ENCODE measurements at places on chromosomes 16 and 17.

DNA sequence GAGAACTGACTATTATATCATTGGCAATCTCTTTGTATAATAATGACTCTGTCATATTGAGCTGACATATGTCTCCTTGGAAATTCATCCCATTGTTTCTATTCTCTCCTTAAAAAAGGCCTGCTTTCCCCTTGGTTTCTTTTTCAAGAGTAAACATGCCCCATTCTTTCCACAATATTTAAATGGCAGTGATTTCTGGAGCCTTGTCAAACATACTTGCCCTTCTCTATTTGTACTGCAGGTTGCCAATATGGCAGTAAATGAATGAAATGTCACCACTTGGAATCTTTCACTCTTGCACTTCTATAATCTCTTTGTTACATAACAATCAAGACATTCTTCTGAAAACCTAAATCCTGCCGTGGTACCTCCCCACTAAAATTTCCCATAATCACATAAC, 1265.1 kb upstream of the CDH8 start:
- no peak for DNase-seq

DNA sequence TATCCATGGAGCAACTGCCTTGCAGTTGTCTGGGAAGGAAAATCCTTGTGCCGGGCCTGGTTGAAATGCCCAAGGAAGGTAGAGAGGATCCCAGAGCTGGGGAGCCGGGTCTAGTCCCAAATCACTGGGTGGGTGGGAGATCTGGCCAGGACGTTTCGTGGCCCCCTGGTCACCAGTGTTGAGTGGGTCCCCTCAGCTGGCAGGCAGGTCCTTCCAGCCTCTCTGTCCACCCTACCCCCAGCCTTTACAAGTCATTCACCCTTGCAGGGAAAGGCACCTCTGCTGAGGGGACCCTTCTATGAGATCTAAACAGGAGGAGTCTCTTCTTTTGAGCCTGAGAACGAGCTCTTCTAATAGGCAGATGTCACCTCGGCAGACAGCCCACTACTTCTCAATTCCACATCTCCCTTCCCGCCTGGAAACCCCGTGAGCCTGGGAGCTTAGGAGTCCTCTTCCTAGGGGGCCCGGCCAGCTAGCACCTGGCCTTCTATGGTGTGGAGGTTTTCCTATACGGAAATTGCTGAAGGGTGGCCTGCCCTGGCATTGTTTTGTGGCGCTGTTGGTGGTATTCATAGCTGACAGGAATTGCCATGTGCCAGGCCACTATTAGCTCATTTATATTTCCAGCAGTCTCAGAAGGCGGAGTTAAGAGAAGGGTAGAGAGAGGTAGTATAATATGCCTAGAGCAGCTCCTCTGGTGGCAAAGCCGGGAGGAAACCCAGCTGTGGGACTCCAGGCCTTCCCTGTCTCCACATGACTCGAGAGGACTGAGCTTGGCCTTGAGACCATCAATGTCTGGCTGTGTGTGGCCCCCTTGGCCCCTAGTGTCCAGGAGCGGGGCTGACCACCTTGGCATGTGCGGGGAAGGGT, 13.3 kb downstream of the MPRIP start:
- no peak for DNase-seq

- no peak for DNase-seq
These were observed 9.7 kb upstream of the ZFP1 start for GRCh38 chr16:75138636-75139035.

- no peak for DNase-seq
These were observed 87.4 kb downstream of the RBFOX1 start for GRCh38 chr16:7420079-7420478.

DNA sequence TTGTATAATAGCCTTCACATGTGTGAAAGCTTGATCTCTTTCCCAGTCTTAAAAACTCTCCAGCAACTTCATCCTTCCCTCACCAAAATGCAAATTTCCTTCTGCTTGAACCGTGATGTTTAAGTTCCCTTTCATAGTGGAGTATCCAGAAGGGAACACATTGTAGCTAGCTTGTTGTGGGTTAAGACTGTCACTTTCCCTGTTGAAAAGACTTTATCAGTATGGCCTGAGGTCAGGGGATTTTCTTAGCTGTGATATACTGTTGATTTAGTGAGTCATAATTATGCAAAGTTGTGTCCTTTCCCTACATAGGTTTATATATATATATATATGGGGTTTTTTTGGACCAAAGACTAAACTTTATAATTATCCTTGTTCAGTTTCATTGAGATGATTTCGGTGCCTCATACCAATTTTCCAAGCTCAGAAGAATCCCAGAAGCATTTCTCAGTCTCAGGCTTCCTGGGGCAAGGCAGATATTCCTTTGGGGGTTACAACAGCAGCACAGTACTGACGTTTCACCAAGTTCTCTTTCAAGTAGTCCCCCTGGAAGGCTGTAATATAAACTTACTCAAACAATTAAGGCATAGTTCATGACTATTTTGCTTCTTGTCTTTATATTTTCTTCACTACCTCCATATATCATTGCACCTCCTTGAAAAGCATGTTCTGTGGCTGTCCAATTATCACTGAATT, 35.7 kb downstream of the ESRP2 start:
- DNase-seq, result no peak

DNA sequence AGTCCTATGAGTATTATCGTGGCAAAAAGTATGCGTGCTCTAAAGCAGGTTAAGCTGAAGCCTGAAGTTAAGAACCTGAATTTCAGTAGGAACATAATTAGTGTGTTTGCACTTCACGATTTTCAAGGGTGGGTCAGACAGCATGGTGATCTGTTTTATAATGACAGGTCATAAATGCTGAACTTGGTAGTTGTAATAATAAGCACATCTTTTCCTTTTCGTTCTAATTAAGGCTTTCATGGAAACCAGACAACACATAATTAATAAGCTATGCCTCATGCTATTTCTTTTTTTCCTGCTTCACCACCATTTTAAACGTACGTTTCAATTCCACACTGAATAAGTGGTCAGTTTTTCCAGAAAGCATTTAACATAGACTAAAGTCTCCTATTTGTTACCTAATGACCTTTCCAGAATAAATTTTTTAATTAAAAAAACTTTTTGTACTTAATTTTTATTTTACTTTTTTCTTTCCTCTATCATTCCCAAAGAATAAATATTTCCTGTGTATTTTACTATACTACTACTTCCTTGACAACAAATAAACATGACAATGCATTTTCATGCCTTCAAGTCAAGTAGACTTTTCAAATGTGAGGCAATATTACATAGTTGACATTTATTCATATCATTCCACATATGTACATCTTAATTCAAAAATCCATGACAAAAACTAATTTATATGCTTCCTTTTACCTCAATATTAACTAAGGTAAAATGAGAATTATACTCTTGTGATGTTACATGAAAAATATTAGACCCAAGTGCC, 22.4 kb downstream of the CMC2 start:
- no peak for DNase-seq

DNA sequence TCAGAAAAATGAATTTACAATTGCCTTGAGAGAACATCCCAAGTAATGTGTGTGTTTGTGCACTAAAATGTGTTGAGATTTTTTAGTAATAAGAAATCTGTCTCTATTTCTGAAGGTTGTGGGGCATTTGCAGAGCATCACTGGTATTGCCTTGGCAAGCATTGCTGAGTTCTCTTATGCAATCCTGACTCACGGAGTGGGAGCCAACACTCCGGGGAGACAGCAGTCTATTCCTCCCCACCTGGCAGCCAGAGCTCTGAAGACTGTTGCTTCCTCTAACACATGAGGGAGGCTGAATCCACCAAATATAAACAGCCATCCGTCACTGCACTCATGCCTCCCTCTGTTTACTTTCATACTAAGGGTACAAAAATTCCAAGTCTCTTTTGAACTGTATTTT, 10.6 kb downstream of the CNTD1 start:
- DNase-seq, result no peak

DNA sequence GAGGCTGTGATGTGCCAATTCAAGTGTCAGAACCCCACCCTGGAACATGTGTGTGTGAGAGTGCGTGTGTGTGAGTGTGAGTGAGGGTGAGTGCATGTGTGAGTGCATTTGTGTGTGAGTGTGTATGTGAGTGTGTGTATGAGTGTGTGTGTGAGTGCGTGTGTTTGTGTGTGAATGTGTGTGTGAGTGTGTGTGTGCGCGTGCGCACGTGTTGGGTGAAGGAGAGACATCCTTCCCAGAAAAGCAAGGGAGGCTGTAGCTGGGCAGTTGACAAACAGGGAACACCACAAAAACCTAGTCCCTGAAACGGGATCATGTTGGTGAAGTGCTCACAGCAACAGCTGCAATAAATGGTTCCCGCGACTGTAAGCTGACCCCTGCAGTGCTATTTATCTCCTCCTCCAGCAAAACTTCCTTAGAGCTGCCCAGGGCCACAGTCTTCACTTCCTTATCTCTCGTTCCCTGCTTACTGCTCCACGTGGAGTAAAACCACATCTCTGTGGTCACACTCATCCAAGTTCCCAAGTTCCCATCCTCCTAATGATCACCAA, 40.1 kb upstream of the RPL38 start:
- DNase-seq, result no peak

DNA sequence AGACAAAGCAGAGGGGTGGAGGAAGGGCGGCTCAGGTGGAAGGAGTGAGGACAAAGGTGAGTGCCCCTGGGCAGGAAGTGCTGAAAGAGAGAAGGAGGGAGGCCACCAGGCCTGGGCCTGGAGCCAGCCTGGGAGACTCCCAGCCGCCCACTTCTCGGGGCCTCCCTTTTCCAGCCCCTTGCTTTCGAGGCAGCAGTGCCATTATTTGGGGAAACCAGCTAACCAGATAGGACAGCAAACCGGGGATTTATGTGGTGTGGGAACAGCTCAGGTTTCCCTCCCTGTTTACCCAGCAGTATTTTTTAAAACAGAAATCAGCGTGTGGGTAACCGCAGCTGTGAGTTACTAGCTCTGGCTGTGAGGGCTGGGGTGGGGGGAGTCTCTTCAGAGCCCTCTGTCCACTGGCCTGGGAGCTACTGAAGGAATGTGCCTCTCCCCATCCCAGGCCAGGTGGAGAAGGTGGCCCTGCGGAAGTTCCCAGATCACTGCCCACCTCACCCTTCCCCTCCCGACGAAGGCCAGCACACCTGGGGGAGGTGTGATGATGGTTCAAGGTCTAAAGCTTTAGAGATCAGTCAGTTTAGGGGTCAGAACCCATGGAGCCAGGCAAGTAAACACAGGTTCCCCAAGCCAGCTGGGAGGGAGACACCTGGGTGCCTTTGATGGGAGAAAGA, 8.4 kb upstream of the MEOX1 start:
- DNase-seq, result no peak

DNA sequence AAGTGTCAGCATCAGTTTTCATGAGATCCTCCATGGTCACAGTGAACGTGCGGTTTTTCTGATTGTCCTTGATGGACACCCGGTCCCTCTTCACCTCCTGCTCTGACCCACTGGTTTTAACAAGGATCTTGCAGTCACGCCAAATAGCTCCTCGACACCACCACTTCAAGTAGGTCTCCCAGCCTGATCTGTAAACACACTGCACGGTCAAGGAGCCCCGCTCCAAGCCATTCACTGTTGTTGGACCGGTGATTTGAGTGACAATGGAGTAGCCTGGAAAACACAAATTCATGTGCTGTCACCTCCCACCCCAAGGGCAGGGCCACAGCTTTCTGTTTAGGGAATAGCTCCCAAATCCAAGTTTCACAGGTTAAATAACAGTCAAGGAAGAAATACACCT, 8.2 kb downstream of the CD300LF start:
- DNase-seq, result no peak
